Gastroesophageal sphincter (tissue), 4 donors: ENCODE measurements at places on chromosomes 7 and 10. TPM values are rescaled to one million over a fixed set of nuclear protein-coding genes. Genes with fewer than 3 reads are reported as not detected.
A peak's percentile ranks its signal among the peaks of the same experiment; 100 is the strongest.

GRCh38 chr10:85510682-85511081, 855.9 kb downstream of the GRID1 start:
- no peak for ATAC-seq

- ATAC-seq: no peak
Measured at GRCh38 chr10:27513451-27514191, 9.5 kb downstream of the RAB18 start.

GRCh38 chr10:133277277-133277992, 767 bp upstream of the ADAM8 start:
- ATAC-seq: no peak

DNA sequence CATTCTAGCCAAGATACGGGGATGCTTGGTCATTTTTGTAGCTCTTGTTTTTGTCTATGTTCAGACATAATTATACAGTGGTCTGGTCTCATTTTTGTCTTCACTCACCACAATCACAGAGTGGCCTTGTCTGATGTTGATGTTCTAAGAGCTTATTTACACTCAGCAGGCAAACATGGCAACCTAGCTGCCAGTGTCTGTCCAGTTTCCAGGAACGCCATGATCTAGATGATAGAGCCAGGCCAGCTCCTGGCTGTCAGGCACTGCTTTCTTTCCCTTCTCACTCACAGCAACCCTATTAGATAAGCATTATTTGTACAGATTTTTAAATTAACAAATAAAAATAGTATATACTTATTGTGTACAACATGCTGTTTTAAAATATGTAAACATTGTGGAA, 98.6 kb upstream of the PHF14 start:
- ATAC-seq: no peak

- ATAC-seq: no peak
Measured at GRCh38 chr10:6269953-6270867, 67.5 kb downstream of the PFKFB3 start.

GRCh38 chr7:50359995-50360925, 55.7 kb downstream of the IKZF1 start:
- no peak for ATAC-seq

DNA sequence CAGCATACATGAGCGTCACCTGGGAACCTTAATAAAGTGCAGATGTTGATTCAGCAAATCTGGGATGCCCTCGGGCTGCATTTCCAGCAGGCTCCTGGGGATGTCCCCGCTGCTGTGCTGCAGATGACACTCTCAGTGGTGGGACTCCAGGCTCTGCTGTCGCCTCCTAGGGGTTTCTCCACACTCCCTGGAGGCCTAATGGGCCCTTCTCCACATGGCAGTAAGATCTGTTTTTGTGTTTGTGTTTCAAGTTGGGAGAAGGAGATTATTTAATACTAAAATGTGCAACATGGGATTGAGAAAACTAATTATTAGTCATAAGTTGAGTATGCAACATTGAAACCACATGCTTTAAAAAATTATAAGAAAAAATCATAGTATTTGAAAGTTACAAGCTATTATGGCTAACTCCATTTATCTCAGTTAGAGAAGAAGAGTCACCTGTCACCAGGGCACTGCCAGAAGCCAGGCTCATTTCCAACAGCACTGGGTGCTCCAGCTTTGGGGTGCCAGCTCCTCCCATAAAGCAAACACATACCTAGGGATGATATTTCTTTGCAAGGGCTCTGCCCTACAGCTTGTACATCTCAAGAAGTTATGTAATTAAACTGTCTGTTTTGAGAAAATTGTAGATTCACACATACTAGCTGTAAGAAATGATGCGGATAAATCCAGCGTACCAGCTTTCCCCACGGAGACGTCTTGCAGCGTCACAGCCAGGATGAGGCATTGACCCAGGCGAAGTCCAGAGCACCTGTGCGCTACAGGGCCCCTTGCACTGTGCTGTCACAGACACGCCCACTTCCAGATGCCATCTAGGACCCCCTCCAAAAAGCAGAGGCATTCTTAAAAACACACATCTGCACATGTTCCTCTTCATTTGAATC, 106.4 kb downstream of the EGFR start:
- ATAC-seq: peak; percentile 34

DNA sequence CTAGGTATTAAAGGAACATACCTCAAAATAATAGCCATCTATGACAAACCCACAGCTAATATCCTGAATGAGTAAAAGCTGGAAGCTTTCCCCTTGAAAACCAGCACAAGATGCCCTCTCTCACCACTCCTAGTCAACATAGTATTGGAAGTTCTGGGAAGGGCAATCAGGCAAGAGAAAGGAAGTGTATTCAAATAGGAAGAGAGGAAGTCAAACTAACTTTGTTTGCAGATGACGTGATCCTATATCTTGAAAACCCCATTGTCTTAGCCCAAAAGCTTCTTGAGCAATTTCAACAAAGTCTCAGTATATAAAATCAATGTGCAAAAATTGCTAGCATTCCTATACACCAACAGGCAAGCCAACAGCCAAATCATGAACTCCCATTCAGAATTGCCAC, 131.3 kb downstream of the FANK1 start:
- no peak for ATAC-seq

Gene UTF1
- total RNA-seq: not detected

- no peak for ATAC-seq
Measured at GRCh38 chr7:21089653-21090052, 303.0 kb upstream of the SP8 start.

DNA sequence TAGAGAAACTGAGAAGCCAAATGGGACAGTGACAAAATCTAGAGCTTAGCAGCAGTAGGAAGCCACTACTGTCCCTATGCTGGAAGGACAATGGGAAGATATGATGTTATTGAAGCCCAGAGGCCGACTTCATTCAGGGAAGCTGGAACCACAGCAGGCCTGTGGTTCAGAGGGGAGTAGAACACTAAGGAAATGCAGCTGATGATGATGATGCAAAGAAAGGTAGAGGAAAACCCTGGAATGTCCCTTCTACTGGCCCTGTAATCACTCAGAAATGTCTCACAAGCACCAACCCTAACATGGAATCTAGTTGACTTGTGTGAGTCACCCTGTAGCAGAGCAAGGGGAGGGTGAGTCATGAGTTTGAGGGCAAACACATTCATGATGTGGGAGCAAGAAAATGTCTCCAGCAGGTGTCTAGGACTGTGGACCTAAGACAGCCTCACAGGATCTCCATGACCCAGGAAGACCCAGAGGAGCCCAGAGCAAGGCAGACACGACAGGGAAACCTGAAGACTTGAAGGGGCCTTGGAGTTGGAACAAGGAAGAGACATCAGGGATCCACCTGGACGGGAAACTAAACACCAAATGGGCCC, 37.0 kb upstream of the LRRC17 start:
- peak; percentile 50 for ATAC-seq

DNA sequence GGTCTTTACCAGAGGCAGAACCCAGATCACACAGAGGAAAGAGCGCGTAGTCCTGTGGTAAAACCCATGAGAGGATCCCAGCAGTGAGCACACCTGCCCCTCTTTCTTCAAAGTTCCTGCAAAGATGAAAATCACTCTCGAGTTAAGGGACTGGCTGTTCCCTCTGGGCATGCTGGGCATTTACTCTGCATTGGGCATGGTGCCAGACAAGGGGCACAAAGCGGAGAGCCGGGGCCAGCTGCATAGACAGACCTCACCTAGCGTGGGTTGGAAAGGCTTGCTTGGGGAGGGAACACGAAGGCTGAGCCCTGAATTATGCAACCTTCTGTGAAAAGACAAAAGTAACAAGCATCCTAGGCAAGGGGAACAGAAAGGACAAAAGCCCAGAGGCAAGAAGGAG, 120.0 kb upstream of the TCERG1L start:
- no peak for ATAC-seq

Gene AZGP1
- total RNA-seq: 128 TPM

DNA sequence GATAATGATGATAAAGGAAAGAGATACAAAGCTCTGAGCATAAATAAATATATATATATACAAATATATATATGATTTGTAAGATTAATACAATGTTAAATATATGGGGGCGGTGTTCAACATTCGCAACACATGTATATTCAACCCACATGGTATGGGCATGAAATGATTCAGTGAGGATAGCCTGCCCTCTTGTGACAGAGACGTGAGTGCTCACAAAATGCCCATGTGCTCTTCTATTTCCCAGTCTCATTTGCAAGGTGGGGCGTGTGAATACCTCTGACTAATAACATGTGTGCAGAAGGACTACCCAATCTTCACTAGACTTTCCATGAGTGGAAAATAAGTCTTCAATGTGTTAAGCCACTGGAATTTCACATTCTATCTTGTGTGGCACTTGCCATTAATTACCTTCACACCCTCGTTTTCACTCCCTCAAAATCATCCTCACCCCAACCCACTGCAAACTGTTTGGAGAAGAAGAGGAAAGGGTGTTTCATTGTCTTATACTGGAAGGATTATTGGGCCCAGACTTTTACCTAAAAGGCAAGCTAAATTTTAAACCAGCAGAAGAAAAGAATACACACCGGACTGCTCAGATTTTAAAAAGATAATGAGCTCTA, 26.9 kb downstream of the ASAH2 start:
- ATAC-seq: no peak

DNA sequence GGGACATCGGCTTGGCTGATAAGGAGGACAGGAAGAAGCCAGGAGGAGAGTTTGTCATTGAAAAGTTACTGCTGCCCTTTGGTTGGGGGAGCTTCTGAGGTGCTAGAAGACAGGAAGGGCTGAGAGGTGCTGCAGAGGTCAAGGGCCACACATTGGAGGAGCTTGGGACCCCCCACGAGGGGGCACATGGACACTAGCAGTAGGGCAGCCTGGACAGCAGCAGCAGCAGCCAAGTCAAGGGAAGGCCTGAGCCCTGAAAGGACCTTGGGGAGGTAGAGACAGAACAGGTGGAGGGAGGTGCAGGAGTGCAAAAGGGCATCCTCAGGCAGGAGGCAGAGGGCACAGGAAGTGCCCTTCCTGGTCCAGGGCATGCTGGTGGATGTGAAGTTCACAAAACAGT, 439.7 kb upstream of the IGFBP3 start:
- ATAC-seq: no peak

Gene MBL2
- total RNA-seq: not detected

Gene FOXP2
- total RNA-seq: 43.3 TPM

- no peak for ATAC-seq
Measured at GRCh38 chr10:106320078-106320477, 844.4 kb downstream of the SORCS1 start.

GRCh38 chr7:110856704-110857103, 234.2 kb upstream of the LRRN3 start:
- ATAC-seq: no peak

DNA sequence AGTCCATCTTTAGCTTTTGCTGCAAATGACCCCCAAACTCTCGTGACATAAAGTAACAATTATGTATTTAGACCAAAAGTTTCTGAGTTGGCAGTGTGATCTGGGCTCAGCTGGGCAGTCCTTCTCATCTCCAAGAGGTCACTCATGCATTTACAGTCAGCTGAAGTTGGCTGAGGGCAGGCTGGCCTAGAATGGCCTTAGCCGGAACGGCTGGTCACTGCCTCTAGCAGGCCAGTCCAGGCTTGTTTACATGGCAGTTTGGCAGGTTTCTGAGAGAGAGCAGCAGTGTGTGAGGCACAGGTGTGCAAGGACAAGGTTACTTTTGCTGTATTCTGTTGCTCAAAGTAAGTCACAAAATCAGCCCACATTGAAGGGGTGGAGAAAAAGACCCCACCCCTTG, 200.0 kb upstream of the AGK start:
- ATAC-seq: no peak

Gene PIP
- not detected for total RNA-seq

GRCh38 chr7:127941476-127942210, 89.6 kb downstream of the LRRC4 start:
- ATAC-seq: no peak

DNA sequence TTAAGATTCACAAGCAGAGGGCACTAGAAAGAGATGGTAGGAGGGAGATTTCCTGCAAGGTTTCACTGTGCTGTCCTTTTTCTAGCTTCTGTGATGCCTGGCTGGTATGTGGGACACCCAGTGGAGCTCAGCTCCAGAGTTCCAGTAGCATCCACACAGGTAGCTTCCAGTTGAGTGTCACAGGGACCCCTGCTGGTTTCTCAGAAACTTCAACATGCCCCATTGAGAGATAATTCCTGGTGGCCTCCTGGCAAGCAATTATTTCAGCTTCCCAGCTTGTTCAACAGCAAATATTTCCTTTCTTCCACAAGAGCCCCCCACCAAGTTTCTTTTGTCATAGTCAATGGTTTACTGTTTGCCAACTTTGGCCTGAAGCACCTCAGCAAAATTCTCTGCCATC, 858.7 kb downstream of the REEP3 start:
- ATAC-seq: no peak

DNA sequence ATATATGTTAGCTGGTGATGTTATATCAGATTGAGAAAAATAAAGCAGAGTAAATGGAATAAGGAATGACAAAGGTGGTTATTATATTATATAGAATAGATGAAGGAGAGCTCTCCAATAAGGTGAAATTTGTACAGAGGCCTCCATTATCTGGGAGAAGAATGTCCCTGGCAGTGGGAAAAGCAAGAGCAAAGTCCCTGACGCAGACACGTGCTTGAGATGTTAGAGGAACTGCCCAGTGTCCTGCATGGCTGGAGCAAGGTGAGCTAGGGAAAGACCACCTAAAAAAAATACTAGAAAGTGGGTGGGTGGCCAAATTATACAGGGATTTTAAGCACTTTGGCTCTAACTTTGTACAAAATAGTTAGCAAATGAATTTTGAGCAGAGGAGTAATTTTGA, 120.7 kb downstream of the MDFIC start:
- no peak for ATAC-seq

DNA sequence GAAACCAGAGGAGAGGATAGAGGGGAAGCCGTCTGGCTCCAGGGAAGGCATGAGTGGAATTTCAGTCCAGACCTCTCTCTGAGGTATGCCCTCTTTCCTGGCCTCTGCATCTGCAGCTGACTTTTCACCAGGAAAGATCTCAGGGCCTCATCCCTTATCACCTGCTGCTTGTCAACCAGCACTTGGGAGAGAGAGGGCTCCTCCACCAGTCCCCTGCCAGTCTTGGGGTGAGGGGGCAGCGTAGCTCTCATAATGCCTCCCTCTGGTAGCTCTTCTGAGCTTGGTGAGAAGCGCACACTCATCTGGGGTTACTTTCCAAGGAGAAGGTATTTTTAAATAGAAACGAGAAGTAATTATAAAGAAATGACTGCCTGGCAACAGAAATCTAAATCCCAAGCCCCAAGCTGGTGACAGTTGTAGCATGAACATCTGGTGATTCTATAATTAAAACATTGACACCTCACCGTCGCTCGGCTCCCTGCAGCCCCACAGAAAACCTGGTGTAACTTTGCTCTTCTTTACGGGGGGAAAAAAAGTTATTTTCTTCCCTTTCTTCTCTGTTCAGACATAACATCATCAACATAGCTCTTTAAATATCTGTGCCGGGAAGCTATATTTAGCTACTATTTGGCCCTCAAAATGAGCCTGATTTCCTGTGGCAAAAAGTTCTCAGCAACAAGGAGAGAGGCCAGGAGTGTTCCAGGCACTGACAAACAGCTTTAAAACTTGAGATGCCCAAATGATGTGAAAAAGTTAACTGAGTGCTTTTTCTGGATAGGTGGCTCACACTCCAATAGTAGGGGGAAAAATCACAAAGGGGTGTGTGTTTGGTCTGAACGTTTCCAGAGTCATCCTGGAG, 26.9 kb downstream of the HIP1 start:
- ATAC-seq: peak; percentile 55
